AG10803 (cell line): ENCODE measurements at places on chromosomes 12 and 14.

GRCh38 chr14:93994919-93995682, 2.0 kb upstream of the CCDC197 start:
- DNase-seq: peak; percentile 86

GRCh38 chr14:69540654-69541335, 33.9 kb downstream of the CCDC177 start:
- DNase-seq: no peak

GRCh38 chr12:72234886-72235285, 37.3 kb upstream of the TRHDE start:
- DNase-seq: no peak

GRCh38 chr12:123278101-123278627, 6.5 kb upstream of the CDK2AP1 start:
- no peak for DNase-seq

- DNase-seq: no peak
Measured at GRCh38 chr14:91405724-91406435, 11.7 kb downstream of the CCDC88C start.

DNA sequence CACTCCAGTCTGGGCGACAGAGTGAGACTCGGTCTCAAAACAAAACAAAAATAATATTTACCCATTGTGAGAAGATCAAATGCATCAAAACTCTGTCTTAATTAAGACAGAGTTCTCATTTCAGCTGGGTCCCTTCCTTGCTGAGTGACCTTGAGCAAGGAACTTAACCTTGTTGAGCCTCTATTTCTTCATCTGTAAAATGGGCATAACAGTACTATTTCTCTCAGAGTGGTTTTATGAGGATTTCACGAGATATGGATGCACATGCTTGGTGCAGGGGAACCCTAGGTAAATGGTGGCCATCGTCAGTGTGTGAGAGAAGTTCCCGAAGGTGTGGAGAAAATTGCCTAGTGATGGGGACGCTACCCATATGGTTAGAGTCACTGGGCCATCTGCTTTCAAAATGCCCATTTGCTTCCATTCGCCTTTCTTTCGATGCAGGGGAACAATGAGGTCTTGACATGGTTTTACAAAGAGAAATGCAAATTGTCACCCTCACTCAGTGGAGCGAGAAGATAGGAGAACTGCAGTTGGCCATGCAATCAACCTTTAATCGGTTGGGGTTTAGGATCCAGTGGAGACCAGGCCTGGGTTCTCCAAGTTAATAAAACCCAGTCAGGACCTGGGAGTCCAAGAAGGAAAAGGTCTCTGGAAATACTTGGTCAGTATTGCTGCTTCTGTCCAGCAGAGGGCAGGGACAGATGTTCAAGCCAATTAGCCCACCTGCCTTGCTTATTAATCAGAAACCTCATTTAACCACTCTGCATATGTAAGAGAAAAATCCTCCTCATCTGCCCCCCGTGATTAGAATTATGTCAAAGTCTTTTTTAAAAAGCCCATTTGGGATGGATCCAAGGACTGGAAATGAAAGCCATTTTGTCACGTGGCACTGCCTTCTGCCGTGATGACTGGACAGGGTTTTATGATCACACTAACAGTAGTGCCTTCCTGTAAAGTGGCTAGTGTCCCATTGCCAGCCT, 37.2 kb downstream of the CFAP251 start:
- peak; percentile 29 for DNase-seq

DNA sequence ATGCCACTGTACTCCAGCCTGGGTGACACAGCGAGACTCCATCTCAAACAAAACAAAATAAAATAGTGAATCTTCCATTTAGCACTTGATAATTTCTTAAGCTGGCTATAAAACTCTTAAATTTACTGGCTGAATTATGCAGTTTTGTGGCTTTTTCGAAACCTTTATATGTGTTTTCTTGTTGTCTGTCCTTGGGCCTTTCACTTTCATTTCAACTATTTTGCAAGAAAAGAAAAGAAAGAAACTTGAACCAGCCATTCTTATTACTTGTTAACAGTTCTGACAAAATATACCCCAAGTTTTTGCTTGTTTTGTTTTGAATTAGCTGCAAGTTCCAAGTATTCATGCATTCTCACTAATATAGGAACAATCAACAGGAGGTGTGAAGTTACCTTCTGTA, 42.8 kb downstream of the PRICKLE1 start:
- no peak for DNase-seq

GRCh38 chr14:79487632-79488031, 723.7 kb downstream of the DIO2 start:
- no peak for DNase-seq

DNA sequence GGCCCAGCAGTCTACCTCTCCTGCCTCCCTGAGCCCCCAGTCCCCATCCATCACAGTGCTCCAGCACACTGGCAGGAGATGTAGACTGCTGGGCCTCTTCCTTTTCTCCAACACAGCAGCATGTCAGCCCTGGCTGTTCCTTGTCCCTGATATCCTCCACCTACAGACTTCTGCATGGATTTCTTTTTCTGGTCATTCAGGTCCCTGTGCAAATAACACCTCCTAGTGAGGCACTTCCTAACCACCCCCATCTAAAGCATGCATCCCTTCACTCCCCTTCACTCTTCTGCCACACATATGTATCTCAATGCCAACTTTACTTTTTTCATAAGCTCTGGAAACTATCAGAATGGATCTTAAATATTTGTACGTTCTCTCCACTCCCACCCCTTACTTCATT, 81.5 kb downstream of the SLC24A4 start:
- no peak for DNase-seq

DNA sequence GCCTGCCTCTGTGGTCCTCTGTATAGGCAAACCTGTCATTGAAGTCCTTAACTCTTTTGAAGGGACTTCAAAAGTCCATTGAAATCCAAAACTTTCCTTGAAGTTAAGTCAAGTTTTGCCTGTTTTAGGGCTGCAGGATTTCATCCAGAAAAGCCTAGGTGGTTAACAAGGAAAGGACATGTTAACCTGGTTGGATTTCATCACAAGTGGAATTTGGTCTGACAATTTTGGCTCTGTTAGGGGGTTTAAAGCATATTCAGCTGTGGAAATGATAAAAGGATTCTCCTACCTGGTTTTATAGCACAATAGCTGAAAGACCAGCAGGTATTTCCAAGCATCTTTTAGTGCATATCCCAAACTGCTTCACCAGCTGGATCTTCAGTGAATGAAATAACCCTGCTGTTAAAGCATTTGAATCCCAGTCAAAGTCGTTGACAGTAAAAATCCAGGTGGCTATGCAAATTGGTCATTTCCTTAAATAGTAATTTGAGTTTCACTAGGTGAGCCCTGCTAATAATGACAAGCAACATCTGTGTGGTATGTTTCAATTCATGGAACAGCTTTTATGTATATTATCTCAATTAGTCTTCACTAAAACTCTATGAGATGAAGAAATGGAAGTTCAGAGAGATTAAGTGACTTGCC, 400.5 kb downstream of the ETNK1 start:
- DNase-seq: no peak

GRCh38 chr12:20801035-20801434, 9.5 kb upstream of the SLCO1B3 start:
- no peak for DNase-seq

DNA sequence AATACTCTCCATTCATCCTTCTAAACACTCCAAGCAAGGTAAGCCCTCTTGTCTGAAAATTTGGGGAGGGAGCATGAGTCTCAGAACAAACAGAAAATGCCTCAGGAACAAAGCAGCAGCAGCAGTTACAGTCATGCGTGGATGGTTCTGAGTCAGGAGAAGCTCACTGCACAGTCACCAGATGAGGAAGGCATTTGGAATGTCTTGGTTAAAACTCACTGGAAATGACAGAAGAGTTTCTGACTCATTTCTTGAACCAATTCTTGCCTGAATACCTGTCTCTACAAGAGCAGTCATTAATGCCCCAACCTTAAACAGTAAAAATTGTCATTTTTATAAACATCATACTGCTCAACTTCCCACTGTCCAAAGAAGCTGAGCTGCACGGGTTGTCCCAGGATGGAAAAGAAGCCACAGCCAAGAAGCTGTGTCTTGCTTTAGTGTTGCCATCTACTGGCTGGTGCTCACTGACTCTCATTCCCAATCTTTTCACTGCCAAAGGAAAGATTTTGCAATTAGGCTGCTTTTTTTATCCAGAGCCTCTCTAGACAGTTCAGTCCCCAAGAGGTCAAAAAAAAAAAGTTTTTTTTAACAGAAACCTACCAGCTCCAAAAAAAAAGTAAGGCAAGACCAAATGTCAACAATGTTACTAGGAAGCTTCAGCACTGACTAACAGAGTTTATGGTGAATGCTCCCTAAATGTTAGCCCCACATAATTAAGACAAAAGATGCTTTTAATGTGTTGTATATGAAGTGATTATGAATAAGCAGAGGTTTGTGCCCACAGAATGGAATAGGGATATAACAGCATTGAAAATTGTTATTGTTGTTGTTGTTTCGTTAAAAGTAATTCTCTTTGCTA, 40.4 kb downstream of the KICS2 start:
- peak; percentile 96 for DNase-seq

DNA sequence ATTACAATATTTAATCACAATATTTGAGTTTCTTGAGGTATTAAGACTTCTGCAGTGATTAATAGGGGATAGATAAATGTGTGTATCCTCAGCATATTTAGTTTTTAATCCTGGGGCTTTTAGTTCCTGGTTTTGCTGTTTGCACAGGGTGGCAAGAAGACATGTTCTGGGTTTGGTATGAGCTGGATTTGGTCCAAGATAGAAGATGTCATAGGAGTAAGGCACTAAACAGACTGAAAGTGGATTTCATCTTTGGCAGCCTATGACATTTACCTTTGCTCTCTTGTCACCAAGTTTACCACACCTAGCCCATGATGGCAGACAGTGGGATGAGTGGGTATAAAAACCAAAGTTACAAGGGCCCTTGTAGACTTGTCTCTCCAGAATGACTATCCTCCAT, 168.2 kb downstream of the LRRK2 start:
- no peak for DNase-seq

DNA sequence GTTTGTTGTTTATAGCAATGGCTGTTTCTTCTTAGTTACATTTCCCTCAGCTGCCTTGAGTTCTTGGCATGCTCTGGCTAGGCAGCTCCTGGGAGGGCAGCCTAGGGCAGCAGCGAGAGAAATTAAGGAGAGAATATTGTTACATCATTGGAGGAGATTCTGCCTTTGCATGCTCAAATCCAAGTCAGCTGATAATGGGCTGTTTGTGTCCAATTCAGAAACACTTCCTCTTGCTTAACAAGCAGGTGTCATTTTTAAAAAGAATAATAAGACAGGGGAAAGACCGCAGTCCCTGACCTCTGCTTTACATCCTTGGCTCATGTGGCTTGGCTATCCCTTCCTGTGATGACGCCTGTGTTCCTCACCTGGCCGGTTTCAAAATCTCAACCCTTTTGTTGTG, 76.9 kb downstream of the ESR2 start:
- DNase-seq: no peak

- no peak for DNase-seq
Measured at GRCh38 chr12:68491204-68491960, 119.3 kb upstream of the RAP1B start.

GRCh38 chr14:103552011-103552845, 10.2 kb downstream of the BAG5 start:
- peak; percentile 86 for DNase-seq

GRCh38 chr12:71694099-71694820, 8.4 kb downstream of the TMEM19 start:
- no peak for DNase-seq

DNA sequence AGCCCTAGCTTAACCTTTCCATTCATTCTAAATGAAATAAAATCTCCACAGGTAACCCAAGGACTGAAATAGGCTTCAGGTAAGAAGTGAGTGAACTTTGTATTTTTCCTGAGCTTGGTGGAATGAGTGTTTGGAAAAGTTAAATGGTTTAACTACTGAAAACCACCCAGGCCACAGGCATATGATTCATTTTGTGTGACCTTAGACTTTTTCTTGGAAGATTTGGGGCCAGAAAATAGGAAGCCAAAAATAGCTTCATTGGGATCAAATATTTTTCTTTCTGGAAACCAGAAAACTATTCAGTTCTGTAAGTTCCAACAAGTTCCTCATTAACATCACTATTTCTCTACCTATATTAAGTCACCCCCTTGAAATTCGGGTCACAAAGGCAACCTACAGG, 212.6 kb downstream of the PCNX1 start:
- no peak for DNase-seq
